ENCODE measurements at places on chromosomes 16 and 17. TPM values are rescaled to one million over a fixed set of nuclear protein-coding genes. Genes with fewer than 3 reads are reported as not detected.

The OR4D1 gene
- 0.03 TPM for polyA plus RNA-seq

The CPNE7 gene
- not detected for polyA plus RNA-seq

The TNFRSF13B gene
- 0.47 TPM for polyA plus RNA-seq

The SMTNL2 gene
- not detected for polyA plus RNA-seq

The TMEM235 gene
- not detected for polyA plus RNA-seq

The ZNF629 gene
- 0.27 TPM for polyA plus RNA-seq

The PLA2G10 gene
- not detected for polyA plus RNA-seq

The KLHL36 gene
- 14.2 TPM for polyA plus RNA-seq

The SLC5A10 gene
- 0.38 TPM for polyA plus RNA-seq

The SLC25A10 gene
- polyA plus RNA-seq = 2.3 TPM

The CCDC200 gene
- not detected for polyA plus RNA-seq

The FBXL16 gene
- 0.49 TPM for polyA plus RNA-seq

The MYH11 gene
- not detected for polyA plus RNA-seq

The FGF11 gene
- polyA plus RNA-seq = 0.86 TPM
